ENCODE measurements at places on chromosomes 5 and 9.

DNA sequence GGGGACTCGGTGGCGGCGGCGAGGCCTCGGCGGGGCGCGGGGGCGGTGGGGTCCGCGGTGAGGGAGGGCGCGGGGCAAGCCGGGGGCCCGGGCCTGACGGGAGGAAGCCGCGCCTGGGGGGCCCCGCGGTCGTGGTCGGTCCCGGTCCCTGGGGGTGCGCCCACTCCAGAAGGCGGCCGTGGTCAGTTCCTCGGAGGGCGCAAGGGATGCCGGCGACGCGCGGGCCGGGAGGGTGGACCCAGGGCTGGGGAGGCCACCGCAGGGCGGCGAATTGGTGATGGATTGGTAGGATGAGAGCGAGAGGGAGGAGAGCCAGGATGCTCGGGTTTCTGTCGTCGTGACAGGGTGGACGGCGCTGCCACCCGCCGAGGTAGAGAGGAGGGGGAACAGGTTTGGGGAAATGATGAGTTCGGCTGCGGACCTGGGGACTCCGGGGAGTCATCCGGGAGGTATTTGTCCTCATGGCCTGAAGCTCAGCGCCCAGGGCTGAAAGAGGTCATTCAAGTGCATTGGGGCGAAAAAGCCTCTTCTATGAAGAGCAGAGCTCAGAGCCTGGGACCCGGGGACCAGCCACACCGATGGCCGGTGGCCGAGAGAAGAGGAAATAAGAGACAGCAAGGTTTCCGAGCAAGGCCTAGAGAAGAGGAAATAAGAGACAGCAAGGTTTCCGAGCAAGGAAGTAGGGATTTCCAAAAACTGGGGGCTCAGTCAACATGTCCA lies 557 bp downstream of the GNG10 start:
- DNase-seq = peak; percentile 25

- peak; percentile 85 for DNase-seq
Measured at GRCh38 chr9:136901516-136902258, 15.4 kb downstream of the TRAF2 start.

- DNase-seq = no peak
Measured at GRCh38 chr5:99272576-99272975, 343.8 kb upstream of the CHD1 start.

DNA sequence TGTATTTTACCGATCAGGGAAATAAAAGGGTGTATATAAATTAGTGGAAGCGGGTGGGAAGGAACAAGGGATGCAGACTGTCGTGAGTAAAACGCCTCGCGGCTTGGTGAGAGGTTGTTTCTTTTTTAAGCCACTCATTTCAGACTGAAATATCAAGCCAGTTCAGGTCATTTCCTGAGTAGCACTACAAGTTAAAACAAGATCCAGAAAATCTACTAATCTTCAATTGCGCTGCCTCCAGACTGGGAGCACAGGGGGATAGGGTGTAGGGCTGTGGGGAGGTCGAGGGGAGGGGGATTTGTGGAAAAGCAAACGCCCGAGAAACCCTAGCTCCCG lies 140.8 kb downstream of the TSSK1B start:
- no peak for DNase-seq
